Stimulated activated CD4-positive, alpha-beta T cell treated with anti-CD3 and anti-CD28 coated beads, Interleukin-4, amount 100 ng/mL, for 48 hours (primary cell): ENCODE measurements at places on chromosomes 2 and 18.

DNA sequence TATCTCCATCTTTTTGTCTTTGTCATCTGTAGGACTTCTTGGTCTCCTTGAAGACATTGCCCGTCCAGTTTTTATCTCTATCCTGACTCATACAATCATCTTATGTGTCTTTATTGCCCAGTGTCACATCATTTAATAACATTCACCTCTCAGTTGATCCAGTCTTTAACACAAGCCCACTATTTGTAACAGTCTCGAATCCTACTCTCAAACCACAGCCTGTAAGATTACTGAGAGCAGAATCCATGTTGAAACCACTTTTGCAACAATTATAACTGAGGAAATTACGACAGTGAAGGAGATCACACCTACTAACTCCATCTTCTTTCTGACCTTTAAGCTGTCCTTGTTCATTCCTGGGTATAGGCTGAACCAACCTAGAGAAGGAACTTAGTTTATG lies 1206.0 kb upstream of the ZEB2 start:
- no peak for DNase-seq

- DNase-seq = no peak
Measured at GRCh38 chr2:118678985-118679384, 168.5 kb downstream of the EN1 start.

- DNase-seq = no peak
Measured at GRCh38 chr2:232097758-232098157, 136.2 kb downstream of the DIS3L2 start.

DNA sequence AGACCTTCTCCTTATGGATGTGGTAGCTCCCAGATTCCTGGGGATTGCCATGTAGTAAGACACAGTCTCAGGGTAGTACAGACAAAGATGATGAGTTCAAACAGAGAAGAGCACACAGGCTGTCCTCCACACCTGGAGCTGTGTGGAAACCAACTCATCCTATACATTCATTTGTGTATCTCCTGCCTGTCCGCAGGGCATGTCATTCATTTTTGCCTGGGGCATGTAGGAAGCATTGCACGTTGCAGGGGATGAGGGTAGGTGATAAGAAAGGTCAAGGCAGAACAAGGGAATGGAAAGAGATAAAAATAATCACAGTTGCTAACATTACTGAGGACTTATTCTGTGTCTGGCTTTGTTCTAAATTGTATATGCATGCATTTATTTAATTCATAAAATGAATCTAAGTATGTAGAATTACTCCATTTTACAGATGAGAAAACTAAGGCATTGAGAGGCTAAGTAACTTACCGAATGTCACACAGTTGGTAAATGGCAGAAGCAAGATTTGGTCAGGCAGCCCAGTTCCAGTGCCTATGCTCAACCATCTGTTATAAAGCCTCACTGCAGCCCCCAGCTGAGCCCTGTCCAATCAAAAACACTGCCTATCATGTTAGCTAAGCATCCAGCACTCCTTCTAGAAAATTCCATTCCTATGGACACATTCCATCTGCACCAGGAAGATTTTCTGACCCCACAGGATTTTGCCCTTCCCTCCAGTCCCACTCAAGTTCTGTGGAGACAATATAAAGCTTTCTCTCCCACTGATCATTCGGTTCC lies 81.0 kb downstream of the SUMO1 start:
- no peak for DNase-seq

GRCh38 chr2:36704475-36705150 lies 8.1 kb downstream of the VIT start:
- no peak for DNase-seq

- DNase-seq = no peak
Measured at GRCh38 chr2:240412211-240412861, 23.1 kb upstream of the GPC1 start.

DNA sequence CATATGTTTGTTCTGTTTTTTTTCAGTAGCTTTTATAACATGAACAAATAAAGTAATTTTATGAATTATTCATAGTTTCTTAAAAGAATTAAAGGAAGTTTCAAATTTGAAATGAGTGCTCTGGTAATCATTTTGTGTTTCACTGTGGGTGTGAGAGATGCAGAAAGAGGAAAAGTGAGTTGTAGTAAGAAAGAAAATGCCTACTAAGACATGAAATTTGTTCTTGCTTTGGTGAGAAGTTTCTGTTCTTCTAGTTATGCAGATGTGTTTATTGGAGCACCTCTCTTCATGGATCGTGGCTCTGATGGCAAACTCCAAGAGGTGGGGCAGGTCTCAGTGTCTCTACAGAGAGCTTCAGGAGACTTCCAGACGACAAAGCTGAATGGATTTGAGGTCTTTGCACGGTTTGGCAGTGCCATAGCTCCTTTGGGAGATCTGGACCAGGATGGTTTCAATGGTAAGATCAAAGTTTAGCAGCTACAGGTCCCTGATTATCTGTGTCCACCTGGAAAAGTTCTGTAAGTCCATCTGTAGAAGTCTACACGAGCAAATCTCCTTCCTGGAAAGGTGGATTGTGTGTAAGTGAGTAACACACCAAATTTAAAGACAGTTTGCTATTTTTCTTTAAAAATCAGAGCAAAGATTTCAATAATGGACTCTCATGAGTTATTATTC lies 51.4 kb downstream of the ITGAV start:
- DNase-seq = no peak

DNA sequence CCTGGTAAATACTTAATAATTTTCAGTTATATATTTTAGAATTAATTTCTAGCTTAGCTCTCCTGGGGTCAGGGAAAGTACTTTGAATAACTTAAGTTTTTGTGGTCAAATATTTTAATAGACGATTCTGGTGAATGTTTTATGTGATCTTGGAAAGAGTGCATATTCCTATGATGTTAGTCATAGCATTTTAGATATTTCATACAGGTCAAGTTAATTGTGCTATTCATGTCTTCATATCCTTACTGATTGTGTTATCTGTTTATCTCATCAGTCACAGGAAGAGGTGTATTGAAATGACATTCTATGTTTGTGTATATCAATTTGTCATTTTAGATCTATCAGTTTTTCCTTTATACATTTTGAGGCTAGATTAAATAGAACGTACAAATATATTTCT lies 576.2 kb downstream of the CPS1 start:
- DNase-seq = no peak

DNA sequence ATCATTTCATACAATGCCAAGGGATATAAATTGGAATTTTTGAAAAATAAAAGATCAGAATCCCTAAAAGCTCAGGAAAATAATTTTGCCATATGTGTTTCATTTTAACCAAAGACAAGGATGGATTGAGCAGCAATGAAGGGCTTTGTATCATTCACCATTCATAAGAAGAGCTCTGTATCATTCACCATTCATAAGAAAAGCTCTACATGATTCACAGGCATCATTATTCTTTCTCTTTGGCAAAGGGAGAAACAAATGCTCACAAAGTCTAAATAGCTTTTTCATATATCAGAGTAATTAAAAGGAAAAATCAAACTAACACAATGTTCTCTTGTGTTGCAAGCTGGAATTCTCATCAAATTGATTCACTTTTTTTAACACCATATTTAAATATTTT lies 169.1 kb upstream of the MC4R start:
- no peak for DNase-seq

DNA sequence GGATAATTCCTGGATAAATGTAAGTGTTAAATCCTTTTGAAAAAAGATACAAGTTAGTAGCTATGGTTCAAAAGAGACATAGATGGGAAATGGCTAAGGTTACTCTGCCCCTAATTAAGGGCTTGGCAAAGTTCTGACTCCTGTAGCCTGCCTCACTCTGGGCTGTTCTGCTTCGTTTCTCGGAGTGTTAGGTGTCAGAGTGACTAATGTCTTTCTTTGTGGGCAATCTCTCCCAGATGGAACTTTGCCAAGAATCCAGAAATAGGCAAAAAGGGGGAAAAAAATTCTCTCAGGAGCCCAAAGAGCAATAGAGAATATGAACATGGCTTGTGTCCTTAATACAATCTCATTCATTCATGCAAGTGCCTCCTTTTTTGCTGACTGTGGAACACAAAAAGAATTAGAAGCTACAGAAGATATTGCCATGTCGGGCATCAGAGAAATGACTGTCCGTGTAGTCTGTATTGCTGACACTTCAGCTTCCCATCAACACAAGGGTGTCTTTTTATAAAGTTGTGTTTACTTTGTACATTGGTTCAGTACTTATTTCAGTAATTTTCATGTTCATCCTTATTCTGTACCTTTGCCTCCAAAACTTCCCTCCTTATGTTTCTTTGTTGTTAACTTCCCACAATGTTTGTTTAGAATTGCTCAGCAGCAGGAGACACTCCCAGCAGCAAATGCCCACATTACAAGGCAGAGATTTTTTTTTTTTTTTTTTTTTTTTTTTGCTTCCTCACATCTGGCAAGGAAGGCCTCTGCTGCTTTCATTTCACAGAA lies 134.0 kb downstream of the FTCDNL1 start:
- no peak for DNase-seq

DNA sequence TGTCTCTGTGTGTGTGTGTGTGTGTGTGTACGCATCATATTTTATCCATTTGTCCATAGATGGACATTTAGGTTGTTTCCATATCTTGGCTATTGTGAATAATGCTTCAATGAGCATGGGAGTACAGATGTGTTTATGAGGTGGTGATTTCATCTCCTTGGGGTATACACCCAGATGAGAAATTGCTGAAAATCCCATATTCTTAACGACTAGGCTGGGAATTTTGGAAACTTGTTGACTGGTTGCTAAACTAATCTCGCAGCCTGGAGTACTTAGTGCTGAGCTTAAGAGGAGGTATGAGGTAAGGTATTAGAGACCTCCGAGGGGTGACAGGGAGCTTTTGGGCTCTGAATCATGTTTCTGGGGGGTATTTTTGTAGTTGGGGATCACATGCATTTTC lies 66.0 kb upstream of the SPRED2 start:
- DNase-seq = no peak

DNA sequence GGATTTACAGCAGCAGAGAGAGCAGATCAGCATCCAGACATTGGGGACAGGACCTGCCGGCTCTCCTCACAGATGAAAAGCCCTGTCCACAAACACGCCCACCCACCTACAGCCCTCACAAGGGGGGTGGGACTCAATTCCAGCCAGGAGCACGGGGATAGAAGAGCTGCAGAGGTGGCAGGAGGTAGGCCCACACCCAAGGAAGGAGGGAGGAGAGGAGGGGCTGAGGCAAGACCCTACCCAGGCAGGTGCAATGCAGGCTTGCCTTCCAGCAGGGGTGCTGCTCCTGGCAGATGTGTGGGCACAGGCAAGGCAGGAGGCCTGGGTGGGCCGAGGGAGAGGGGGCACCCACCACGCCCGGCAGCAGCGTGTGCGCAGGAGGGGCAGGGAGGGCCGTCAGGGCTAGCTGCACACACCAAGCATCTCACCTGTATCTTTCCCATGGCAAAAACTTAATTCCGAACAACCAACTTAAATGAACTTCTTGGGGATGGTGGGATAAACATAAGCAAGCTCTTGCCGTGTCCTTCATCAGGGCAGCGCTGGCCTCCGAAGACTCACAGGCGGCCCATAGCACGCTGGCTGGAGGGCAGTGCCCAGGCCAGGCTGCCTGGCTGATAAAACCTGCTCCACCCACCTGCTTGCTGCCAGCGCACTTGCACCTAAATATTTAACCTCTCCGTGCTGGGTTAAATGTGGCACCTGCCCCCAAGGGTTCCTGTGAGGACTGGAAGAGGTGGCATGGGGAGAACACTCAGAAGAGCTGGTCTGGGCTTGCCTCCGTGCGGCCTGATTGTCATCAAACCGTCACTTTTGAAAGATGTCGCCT lies 219.5 kb downstream of the HDAC4 start:
- no peak for DNase-seq

- DNase-seq = no peak
Measured at GRCh38 chr2:48272199-48272598, 257.8 kb upstream of the STON1 start.

DNA sequence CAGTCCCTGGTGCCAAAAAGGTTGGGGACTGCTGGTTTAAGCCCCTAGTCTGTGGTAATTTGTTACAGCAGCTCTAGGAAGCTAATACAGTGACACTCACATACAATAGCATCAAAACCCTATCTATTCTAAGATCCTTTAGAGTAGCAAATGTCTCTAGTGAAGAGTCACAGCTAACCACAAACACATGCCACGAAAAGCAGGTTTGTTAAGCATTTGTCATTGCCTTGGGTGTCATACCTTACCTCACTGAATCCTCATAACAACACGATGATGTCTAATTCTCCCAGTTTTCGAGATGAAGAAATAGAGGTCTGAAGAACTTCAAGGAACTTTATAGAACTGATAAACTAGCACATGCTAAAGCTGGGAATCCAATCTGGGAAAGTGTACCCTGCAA lies 29.6 kb upstream of the RNF152 start:
- DNase-seq = no peak

- no peak for DNase-seq
Measured at GRCh38 chr2:214536625-214537024, 125.8 kb downstream of the VWC2L start.

GRCh38 chr2:11821705-11822104 lies 75.3 kb downstream of the LPIN1 start:
- DNase-seq = no peak

DNA sequence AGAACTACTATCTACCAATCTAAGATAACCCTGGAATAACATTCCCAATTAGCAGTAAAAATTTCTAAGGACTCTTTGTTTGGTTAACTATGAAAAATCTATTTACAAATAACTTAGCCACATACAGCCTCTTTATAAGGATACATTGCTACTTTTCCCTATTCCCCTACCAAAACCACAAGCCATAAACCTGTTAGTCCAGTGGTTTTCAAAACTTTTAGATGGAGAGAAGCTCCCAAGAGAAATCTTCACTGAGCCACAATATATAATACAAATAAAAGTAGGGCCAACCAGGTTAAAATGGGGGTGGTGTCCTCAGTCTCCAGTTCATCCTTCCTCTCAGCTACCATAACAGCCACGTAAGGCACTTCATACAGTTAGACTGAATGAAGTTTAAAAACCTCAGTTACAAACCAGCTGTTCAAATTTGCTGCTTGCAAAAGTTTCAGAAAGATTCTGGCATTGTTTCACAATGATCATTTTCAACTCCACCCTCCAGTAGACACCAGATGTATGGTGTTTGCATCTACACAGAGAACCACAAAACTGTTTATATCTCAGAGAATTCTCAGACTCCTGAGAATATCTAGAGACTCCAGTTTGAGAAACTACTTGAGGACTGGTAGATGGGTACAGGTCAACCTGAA lies 26.0 kb downstream of the SOS1 start:
- no peak for DNase-seq

DNA sequence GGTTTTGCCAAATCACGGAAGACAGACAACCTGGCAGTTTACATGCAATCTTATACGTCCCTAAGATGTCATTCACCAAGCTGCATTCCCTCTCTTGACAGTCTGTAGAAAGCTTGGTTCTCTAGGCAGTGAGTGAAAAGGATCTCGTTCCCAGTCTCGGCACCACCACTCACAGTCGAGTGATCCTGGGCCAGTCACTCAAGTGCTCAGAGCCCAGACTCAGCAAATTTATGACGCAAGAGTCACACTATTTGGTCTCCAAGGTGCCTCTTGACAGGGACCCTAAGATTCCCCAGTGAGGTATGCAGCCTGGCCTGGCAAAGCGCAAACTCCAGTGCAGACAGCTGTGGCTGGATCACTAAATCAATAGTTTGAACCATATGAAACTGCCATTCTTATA lies 77.9 kb downstream of the EIPR1 start:
- DNase-seq = no peak

GRCh38 chr2:234976479-234977227 lies 24.8 kb downstream of the SH3BP4 start:
- DNase-seq = no peak

- no peak for DNase-seq
Measured at GRCh38 chr2:4090668-4091630, 387.6 kb downstream of the DCDC2C start.
